Stimulated activated CD4-positive, alpha-beta T cell treated with anti-CD3 and anti-CD28 coated beads, Interleukin-2, amount 100 ng/mL, for 4 hours (primary cell): ENCODE measurements at places on chromosomes 12 and 14.
A peak's percentile ranks its signal among the peaks of the same experiment; 100 is the strongest.

- no peak for DNase-seq
Measured at GRCh38 chr14:36105401-36105800, 71.1 kb downstream of the PTCSC3 start.

DNA sequence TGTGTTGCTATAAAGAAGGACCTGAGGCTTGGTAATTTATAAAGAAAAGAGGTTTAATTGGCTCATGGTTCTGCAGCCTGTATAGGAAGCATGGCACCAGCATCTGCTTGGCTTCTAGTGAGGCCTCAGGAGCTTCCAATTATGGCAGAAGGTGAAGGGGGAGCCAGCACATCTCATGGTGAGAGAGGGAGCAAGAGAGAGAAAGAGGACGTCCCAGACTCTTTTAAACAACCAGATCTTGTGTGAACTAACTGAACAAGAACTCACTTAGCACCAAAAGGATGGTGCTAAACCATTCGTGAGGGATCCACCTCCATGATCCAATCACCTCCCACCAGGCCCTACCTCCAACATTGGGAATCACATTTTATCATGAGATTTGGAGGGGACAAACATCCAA, 6.1 kb upstream of the SNAPC1 start:
- DNase-seq: no peak

DNA sequence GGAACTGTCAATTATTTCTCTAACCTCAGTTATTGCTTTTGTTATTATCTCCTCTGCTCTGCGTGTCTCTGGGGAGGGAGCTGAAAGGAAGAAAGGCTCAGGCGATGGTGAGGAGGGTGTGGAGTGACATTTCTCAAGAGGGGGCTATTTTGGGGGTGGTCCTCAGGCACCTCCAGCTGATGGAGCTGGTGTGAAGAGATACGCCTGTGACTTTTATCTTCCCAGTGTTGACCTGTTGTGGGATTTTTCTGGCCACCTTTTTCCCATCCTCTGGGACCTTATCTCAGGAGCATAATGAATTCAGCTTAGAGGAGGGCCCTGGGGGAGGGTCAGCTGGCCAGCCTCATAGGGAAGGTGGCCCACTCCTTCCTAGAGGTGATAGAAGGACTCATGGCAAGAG, 26.4 kb downstream of the KCNA5 start:
- no peak for DNase-seq

- DNase-seq: no peak
Measured at GRCh38 chr14:61891170-61891569, 128.9 kb downstream of the SNAPC1 start.

GRCh38 chr12:25253371-25254068, 2.8 kb upstream of the KRAS start:
- no peak for DNase-seq

- DNase-seq: no peak
Measured at GRCh38 chr12:67714648-67715047, 66.1 kb downstream of the DYRK2 start.

- no peak for DNase-seq
Measured at GRCh38 chr14:55957950-55958349, 160.3 kb upstream of the PELI2 start.

DNA sequence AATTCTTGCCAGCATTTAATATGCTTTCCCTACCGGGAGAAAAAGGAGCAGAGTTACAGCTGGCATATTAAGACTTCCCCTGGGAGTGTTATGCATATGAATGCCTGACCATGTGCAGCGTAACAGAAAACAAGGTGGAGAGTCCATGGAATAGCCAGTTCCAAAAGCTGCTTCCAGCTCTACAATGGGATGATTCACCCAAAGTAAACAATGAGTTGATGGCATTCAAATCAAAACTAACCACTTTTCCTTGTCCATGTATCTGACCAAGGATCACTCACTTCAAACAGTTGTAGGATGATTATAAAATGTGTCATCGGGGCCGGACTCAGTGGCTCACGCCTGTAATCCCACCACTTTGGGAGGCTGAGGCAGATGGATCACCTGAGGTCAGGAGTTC, 48.1 kb upstream of the BICDL1 start:
- no peak for DNase-seq

DNA sequence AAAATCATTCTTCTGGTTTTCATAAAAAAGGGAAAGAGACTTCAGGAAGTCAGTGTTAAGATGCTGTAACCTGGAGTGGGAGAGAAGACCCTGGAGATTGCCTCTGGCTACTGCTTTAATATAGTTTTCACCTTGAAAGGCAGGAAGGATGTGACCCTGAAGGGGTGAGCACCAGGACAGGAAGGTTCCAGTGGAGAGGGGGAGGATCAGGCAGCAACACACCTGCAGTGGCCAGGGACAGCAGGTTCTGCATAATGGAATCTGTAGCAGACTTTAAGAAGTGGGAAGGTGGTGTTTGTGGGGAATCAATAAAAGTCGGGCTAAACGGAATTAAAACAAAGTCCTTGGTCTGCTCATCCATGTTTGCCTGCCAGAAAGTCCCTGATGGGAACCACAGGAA, 6.3 kb upstream of the HEATR5A start:
- DNase-seq: no peak

- DNase-seq: no peak
Measured at GRCh38 chr12:123948796-123949769, 23.5 kb downstream of the CCDC92 start.

DNA sequence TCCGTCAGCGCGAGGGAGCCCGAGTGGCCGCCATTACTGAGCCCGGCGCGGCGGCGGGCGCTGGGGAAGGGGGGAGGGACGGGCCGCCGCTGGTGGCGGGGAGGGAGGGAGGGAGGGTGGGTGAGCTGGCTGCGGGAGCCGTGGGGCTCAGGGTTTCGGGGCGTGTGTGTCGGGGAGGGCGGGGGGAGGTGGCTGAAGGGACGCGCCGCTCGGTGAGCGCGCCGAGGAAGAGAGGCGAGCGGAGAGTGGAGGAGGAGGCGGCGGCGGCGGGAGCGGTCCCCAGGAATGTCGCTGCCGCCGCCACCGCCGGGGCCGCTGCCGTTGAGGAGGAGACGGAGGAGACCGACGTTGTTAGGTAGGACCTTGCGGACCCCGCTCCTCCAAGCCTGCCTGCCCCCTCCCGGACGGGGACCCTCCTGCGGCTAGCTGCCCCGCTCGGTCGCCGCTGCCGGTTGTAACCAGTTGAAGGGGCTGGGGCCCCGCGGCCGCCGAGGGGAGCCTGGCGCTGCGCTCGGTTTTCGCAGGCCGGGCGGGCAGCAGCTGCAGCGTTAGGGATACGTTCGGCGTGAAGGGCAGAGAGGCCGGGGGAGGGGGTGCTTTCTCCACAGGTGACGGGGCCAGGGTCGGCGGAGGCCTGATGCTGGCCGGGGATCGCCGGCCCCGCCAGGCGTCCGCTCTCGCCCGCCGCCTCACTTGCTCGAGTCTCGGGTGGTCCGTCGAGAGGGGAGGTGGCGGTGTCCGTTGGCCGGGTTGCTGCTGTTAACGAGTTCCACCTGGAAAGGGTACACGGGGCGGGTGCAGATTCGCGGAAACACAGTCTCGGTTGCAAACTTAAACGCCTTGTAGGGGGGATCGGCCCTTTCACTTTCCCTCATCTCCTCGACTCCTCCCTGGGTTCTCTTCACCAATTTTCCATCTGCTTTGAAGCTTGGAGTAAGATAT, at the start of gene ARHGAP5:
ARHGAP5 (plus strand) TSS at position 224 of the 942 bp plus-strand sequence. CDS start 13,366 bp downstream, outside the sequence.
- DNase-seq: peak; percentile 63

GRCh38 chr14:73754911-73755360, 40.8 kb upstream of the PNMA1 start:
- no peak for DNase-seq

GRCh38 chr14:59754256-59754655, 116.3 kb downstream of the RTN1 start:
- no peak for DNase-seq

GRCh38 chr12:131865180-131865875, 29.1 kb upstream of the ULK1 start:
- no peak for DNase-seq

- DNase-seq: no peak
Measured at GRCh38 chr12:14113031-14113430, 131.6 kb upstream of the GRIN2B start.

DNA sequence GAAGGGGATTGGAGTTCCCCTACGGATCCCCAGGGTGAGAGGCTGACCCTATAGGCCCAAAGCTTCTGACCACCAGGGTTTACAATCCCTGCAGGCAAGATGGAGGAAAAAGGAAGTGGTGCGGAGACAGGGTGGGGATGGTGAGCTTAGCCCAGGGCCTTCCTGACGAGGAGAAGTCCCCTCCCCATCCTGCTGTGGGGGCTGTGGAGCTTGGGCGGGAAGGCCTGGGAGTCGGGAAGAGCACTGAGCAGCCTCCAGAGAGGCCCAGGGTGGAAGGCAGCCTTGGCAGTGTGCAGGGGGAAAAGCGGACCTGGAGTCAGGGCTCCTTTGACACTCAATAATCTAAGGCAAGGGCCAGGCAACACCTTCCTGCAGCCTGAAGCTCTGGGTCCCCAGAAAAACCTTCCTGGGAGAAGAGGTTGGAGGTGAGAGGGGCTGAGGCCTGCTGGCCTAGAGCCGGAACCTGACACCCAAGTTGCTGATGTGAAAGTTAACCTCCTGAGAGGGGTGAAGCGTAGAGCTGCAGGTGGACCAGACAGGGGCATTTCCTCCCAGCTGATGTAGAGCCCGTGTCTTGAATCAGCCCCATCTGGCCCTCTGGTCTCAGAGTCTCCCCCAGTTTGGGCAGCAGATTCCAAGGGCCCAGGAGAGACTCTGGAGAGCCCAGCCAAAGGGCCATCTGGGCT, 6.0 kb downstream of the HDAC7 start:
- DNase-seq: no peak

GRCh38 chr14:68230950-68231717, 411.6 kb downstream of the RAD51B start:
- no peak for DNase-seq

DNA sequence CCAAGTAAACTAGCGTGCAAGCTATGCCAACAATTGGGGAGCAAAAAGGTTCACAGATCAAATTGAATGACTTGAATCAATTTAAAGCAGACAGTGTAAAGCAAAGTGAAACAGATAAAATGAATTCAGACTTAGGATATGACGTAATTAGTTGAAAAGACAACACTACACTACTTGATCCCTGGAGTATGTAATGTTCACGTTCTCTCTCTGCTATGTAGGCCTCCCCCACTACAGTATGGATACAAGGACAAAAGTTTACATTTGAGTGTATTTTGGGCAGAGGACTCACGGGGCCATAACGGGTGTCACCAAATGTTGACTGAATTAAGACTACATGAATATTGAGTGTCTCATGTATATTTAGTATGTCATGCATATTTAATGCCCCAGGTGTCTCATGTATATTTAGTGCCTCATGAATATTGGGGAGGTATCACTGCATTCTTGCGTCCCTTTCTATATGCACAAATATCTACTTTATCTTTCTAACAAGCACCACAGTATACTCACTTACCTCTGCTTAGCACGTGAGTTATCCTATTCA, 44.5 kb downstream of the RERGL start:
- no peak for DNase-seq

- no peak for DNase-seq
Measured at GRCh38 chr14:36820901-36821300, 159.2 kb downstream of the PAX9 start.

- DNase-seq: no peak
Measured at GRCh38 chr12:22518060-22518719, 26.2 kb downstream of the C2CD5 start.

- DNase-seq: no peak
Measured at GRCh38 chr14:94128216-94128839, 1.1 kb downstream of the IFI27L2 start.

GRCh38 chr12:80293759-80294158, 150.3 kb upstream of the PTPRQ start:
- no peak for DNase-seq

DNA sequence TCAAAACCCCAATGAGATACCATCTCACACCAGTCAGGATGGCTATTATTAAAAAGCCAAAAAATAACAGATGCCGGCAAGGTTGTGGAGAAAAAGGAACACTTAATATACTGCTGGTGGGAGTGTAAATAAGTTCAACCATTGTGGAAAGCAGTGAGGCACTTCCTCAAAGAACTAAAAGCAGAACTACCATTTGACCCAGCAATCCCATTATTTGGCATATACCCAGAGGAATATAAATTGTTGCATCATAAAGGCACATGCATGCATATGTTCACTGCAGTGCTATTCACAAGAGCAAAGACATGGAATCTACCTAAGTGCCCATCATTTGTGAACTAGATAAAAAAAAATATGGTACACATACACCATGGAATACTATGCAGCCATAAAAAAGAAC, 59.9 kb downstream of the MGST1 start:
- DNase-seq: no peak

- no peak for DNase-seq
Measured at GRCh38 chr14:23951590-23952201, 1.9 kb upstream of the DHRS4 start.

DNA sequence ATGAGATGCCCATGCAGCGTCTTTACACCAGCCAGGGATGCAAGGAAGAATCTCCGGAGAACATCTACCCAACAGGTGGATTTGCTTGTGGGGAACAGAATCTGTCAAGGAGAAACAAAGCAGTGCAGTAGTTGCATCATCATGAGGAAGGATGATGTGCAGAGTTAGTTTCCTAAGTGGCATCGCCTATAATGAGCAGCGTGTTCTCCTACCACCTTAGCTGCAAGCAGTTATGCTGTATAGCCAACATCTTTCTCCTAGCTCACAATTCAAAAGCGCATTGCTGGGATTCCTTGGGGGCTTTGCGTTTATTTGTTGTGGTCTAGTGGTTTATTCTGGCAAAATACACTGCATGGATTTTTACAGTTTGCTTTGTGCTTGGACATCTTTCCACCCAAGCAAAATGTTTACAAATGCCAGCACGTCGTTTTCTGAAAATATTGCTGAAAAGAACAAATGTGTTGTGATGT, 233.0 kb downstream of the RGS6 start:
- DNase-seq: no peak

DNA sequence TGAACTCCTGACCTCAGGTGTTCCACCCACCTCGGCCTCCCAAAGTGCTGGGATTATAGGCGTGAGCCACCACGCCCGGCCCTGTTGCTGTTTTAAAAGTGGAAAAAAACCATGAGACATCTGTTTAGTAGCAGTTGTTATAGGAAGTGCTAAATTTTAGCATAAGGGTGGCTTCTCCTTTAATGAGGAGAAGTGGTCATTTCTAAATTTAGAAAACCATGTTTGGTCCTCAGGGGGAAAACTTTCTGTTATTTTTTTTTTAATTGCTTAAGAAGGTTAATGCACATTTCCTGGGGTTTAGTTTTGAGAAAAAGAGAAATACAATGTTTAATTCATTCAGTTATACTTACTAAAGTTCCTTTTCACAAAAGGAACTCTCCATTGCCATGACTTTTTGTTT, 102.1 kb downstream of the MYRFL start:
- DNase-seq: no peak

DNA sequence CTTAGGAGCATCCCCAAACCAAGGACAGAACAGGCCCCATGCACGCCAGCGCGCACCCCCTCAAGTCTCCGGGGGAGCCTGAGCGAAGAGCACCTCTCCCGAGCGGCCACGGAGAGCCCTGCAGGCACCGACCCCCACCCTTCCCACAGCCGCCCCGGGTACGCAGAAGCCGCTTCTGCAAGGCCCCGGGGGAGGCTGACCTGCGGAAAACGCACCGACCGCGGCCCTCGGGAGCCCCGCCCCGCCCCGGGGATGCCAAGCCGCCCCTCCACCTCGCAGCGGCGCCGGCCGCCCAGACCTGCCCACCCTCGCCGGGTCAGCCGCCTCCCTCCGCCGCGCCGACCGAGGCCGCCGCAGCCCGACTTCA, 385 bp downstream of the CAPRIN2 start:
- no peak for DNase-seq
